ENCODE measurements at places on chromosomes 12 and 14. TPM values are rescaled to one million over a fixed set of nuclear protein-coding genes. Genes with fewer than 3 reads are reported as not detected.

PTPRQ gene
- 2.8 TPM for total RNA-seq

RAPGEF3 gene
- total RNA-seq = 0.83 TPM

GRCh38 chr12:115950959-115951358 lies 326.5 kb downstream of the MED13L start:
- H3K36me3 ChIP-seq = no peaks in the 10 kb centered on the region
- H3K27ac ChIP-seq = no peak overlapping the region
- no peaks in the 10 kb centered on the region for H3K4me1 ChIP-seq
- no peaks in the 10 kb centered on the region for H3K27me3 ChIP-seq

GRCh38 chr12:86948851-86949250 lies 692.7 kb upstream of the MGAT4C start:
- H3K36me3 ChIP-seq = no peaks in the 10 kb centered on the region
- H3K27me3 ChIP-seq = no peaks in the 10 kb centered on the region
- no peak overlapping the region for H3K4me3 ChIP-seq
- DNase-seq = peak; percentile 17
- no peak overlapping the region for H3K27ac ChIP-seq

CIROP gene
- 0.28 TPM for total RNA-seq

DNA sequence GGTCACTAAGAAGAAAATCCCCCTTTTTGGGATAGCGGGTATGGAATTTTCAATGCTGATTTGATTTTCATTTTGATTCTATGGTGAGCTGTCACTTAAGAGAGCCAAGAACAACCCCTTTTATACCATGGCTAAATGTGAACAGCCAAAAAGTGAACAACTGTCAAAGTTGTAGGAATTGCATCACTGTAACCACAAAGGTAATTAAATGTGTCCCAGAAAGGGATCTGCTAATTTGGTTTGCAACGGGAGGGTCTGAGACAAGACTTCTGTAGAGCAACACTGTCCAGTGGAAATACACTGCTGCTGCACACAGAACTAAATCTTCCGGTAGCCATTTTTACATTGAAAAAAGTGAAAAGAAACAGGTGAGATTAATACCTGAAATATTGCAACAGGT lies 14.6 kb downstream of the CHST11 start:
- no peak for DNase-seq
- peaks cover 5% of the 10 kb centered on the region for H3K27me3 ChIP-seq

DNA sequence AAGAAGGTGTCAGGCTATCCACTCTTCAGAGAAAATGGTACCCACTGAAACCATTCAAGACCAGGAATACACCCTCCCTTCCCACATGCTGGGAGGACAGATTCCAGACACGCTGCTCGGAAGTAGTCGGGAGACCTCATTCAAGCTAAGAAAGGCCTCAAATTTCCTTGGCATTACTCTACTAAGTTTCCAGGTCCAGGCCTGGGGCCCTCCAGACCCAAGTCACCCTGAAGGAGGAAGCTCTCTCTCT lies 27.1 kb upstream of the RPLP0 start:
- DNase-seq = no peak
- H3K4me3 ChIP-seq = no peak overlapping the region
- peaks cover 48% of the 10 kb centered on the region for H3K4me1 ChIP-seq
- peak overlapping the region; percentile 9 for H3K27ac ChIP-seq
- no peaks in the 10 kb centered on the region for H3K27me3 ChIP-seq
- H3K36me3 ChIP-seq = peaks cover 13% of the 10 kb centered on the region

GRCh38 chr12:106975993-106976658 lies 10.8 kb downstream of the MTERF2 start:
- H3K36me3 ChIP-seq = peaks cover 9% of the 10 kb centered on the region
- H3K27ac ChIP-seq = no peak overlapping the region
- no peak overlapping the region for H3K4me3 ChIP-seq
- no peaks in the 10 kb centered on the region for H3K27me3 ChIP-seq
- peaks cover 5% of the 10 kb centered on the region for H3K4me1 ChIP-seq
- DNase-seq = peak; percentile 80

DNA sequence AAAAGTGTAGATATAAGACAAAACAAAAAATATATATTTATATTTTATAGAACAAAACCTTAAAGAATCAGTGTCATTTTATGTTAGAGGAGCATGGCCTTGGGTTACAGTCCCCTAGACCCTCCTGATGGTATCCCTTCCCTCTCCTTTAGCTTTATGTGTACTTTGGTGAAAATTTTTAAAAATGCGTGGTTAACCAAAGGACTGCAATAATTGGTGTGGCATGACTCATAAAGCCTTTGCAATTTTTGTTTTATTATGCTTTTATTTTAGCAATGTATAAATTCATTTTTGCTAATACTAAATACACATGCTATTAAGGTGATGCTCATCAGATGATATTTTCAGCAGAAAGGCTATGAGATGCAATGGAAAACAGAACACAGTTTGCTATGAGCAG lies 264.4 kb downstream of the SYT1 start:
- no peak overlapping the region for H3K4me3 ChIP-seq
- H3K27ac ChIP-seq = no peak overlapping the region
- H3K36me3 ChIP-seq = no peaks in the 10 kb centered on the region
- H3K4me1 ChIP-seq = no peaks in the 10 kb centered on the region
- peak; percentile 28 for DNase-seq

BMAL2 gene
- total RNA-seq = 57.0 TPM

SAV1 gene
- 25.0 TPM for total RNA-seq

- H3K27me3 ChIP-seq = no peaks in the 10 kb centered on the region
- H3K4me3 ChIP-seq = no peak overlapping the region
- H3K27ac ChIP-seq = no peak overlapping the region
- H3K36me3 ChIP-seq = no peaks in the 10 kb centered on the region
- DNase-seq = no peak
These were observed 175.9 kb downstream of the NTS start for GRCh38 chr12:86050010-86050409.

IFI27 gene
- total RNA-seq = not detected

UNC79 gene
- total RNA-seq = not detected

DNA sequence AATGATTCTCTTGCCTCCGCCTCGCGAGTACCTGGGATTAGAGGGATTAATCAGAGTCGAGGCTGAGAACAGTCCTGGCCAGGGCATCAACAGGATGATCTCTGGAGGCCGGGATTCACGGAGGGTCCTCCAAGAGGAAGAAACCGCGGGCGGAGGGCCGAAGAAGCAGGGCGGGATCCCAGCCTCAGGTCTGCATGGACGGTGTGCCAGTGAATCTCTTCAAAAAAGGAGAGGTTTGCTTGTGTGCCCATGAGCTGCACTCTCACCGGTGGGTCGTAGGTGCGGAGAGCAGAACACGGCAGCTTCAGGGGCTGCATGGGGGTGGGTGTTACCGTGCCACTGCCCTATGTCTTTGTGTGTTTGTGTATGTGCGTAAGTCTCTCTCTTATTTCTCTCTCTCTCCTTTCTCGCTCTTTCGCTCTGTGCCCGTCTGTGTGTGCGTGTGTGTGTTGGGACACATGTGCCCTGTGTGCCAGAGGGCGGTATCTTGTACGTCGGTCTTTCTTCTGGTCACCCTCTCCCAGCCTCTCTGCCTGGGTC lies 768.2 kb upstream of the ALG10B start:
- H3K4me3 ChIP-seq = no peak overlapping the region
- no peak for DNase-seq
- H3K4me1 ChIP-seq = no peaks in the 10 kb centered on the region
- no peaks in the 10 kb centered on the region for H3K36me3 ChIP-seq

GRCh38 chr12:40192704-40193255 lies 32.0 kb upstream of the LRRK2 start:
- H3K36me3 ChIP-seq = no peaks in the 10 kb centered on the region
- no peaks in the 10 kb centered on the region for H3K27me3 ChIP-seq
- DNase-seq = no peak
- H3K4me3 ChIP-seq = no peak overlapping the region
- no peak overlapping the region for H3K27ac ChIP-seq

- no peaks in the 10 kb centered on the region for H3K36me3 ChIP-seq
- no peak for DNase-seq
- H3K27me3 ChIP-seq = no peaks in the 10 kb centered on the region
- H3K4me3 ChIP-seq = no peak overlapping the region
- H3K27ac ChIP-seq = no peak overlapping the region
- no peaks in the 10 kb centered on the region for H3K4me1 ChIP-seq
These were observed 785.2 kb downstream of the GALC start for GRCh38 chr14:87207756-87208155.

IFNG-AS1 gene
- total RNA-seq = not detected

MYF5 gene
- total RNA-seq = not detected

DNA sequence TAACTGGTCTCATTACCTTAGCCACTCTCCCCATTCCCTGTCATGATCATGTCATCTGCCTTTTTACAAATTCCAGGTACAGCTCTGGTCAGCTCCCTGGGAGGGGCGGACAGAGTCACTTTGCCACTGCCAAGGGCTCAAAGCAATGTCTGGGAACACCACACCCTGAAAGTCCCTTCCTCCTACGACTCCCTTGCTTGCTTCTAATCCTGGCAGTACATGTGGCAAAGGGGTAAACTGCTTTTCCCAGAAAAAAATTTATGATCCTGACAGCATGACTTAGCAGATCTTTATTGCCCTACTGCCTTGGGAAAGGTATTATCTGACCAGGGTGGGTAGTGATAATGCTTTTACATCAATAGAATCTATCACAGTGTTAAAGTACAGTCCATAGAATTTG lies 376.0 kb upstream of the PDE3A start:
- H3K27me3 ChIP-seq = no peaks in the 10 kb centered on the region
- no peak overlapping the region for H3K27ac ChIP-seq
- DNase-seq = no peak
- peaks cover 3% of the 10 kb centered on the region for H3K4me1 ChIP-seq
- H3K36me3 ChIP-seq = no peaks in the 10 kb centered on the region

DNA sequence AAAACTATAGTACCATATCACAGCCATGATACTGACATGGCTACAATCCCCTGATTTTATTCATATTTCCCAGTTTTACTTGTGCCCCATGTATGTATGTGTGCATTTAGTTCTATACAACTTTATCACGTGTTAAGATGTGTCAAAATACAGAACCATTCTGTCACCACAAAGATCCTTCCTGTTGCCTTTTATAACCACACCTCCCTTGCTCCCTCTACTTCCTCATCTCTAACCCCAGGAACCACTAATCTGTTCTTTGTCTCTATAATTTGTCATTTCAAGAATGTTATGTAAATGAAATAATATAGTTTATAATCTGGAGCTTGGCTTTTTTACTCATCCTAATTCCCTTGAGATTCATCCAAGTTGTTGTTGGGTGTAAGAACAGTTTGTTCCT lies 358.4 kb downstream of the DPF3 start:
- no peaks in the 10 kb centered on the region for H3K36me3 ChIP-seq
- no peaks in the 10 kb centered on the region for H3K4me1 ChIP-seq
- H3K27ac ChIP-seq = no peak overlapping the region
- DNase-seq = no peak
- H3K4me3 ChIP-seq = no peak overlapping the region
- H3K27me3 ChIP-seq = peaks cover 2% of the 10 kb centered on the region

- H3K27ac ChIP-seq = no peak overlapping the region
- H3K36me3 ChIP-seq = no peaks in the 10 kb centered on the region
- H3K27me3 ChIP-seq = no peaks in the 10 kb centered on the region
- no peak for DNase-seq
- H3K4me1 ChIP-seq = peaks cover 1% of the 10 kb centered on the region
These were observed 41.4 kb downstream of the ATL1 start for GRCh38 chr14:50601394-50601793.

GRCh38 chr12:12376646-12377448 lies 20.0 kb downstream of the BORCS5 start:
- peak; percentile 86 for DNase-seq
- no peak overlapping the region for H3K27ac ChIP-seq

GRCh38 chr12:77760271-77761025 lies 70.2 kb upstream of the NAV3 start:
- no peaks in the 10 kb centered on the region for H3K4me1 ChIP-seq
- no peaks in the 10 kb centered on the region for H3K36me3 ChIP-seq
- H3K4me3 ChIP-seq = no peak overlapping the region
- no peaks in the 10 kb centered on the region for H3K27me3 ChIP-seq
- no peak overlapping the region for H3K27ac ChIP-seq

GRCh38 chr12:19168644-19169043 lies 39.1 kb downstream of the PLEKHA5 start:
- peaks cover 5% of the 10 kb centered on the region for H3K4me1 ChIP-seq
- no peak for DNase-seq
- no peaks in the 10 kb centered on the region for H3K27me3 ChIP-seq
- H3K27ac ChIP-seq = no peak overlapping the region

DNA sequence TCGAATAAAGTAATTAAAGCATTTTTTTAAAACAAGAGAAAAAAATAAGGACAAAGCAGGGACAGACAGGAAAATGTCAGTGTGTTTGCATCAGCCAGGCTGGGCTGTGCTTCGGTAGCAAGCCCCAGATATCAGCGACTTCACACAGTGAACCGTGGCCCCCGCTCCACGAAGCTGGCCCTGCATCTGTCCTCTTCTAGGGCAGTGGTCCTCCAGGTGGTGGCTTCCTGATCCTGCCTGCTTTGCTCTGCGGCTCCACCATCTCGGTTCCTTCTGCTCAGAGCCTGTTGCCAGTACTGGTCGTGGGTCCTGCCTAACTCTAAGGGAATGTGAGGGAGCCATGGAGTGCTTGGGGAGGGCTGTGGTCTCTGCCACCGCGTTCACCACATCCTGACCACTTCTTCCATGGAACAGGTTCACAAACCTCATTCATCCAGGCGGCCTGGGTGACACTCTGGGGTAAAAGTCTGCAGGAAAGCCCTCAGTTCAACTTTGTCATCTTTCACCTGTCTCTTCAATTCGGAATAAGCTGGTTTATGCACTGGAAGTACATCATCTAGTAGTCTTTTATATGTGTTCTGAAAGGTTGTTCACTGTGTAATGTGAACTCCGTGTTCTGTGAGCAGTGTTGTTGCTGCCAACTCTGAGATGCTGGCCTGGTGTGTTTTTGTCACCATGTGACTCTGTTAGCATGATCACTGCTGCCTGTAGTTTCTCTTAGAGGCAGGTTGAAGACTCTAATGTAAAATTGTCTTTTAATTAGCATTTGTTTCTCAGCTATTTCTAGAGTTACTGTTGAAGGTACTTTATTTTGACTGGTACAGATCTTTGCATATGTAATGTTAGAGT lies 47.9 kb downstream of the ANKRD9 start:
- H3K4me1 ChIP-seq = no peaks in the 10 kb centered on the region
- no peak overlapping the region for H3K4me3 ChIP-seq
- no peaks in the 10 kb centered on the region for H3K27me3 ChIP-seq
- no peak overlapping the region for H3K27ac ChIP-seq

TDRD9 gene
- 0.18 TPM for total RNA-seq

GRCh38 chr12:48782457-48783395 lies 6.2 kb downstream of the ADCY6 start:
- DNase-seq = no peak
- no peak overlapping the region for H3K27ac ChIP-seq
- peaks cover 21% of the 10 kb centered on the region for H3K4me1 ChIP-seq
- no peak overlapping the region for H3K4me3 ChIP-seq
- H3K27me3 ChIP-seq = no peaks in the 10 kb centered on the region

All from IMR-90 (cell line).